ENCODE measurements at places on chromosomes 3 and 15.

DNA sequence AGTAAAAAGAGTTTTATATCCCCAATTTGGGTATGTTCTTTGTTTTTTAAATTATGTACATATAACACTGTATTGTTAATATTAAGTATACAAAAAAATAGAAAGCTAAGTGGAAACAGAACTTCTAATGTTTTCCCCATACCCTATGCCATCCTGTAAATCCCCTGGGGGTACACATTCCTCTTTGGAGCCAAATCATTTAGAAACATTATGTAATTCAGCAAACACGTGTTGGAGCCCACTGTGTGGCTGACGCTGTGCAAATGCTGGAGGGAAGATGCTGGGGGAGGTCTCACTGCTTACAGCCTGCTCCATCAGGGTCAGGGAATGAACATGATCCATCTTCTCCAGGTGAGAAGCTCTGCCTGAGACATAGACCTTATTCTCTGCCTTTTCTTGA lies 52.8 kb downstream of the CRTC3 start:
- peak; percentile 15 for DNase-seq

GRCh38 chr3:39347586-39347876 lies 18.0 kb downstream of the CCR8 start:
- DNase-seq: no peak

- DNase-seq: no peak
Measured at GRCh38 chr3:79724206-79724605, 43.6 kb downstream of the ROBO1 start.

GRCh38 chr3:54873059-54874010 lies 54.5 kb downstream of the LRTM1 start:
- no peak for DNase-seq

DNA sequence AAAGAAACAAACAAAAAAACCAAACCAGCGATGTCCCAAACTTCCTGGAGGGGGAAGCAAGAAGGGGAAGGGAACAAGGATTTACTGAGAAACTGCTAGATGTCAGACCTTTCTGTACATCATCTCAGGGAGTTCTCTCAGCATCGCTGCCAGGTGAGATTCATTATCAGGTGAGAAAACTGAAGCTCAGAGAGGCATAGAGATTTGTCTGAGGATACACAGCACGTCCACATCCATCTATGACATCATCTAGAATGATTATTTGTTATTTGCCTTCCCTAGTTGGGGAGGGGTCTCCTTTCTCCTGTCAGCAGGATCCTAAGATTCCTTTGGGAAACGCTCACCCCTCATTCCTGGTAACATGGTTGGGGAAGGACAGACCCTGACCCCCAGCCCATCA lies 57.1 kb upstream of the LINGO1 start:
- no peak for DNase-seq

DNA sequence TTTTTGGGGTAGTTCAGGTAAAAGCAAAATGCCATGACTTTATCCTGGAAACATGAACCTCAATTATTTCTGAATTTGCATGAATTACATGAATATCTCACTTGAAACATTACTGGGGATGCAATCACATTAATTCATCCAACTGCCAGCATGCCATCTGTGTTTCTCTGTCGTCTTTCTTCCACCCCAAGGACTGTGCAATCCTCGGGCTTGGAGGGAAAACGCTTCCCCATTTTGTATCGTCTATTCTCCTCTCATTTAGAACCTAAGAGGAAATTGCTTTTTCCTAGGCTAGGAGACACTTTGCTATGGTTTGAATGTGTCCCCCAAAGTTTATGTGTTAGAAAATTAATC lies 109.4 kb downstream of the SQOR start:
- DNase-seq: no peak

GRCh38 chr3:127455541-127456450 lies 134.7 kb downstream of the TPRA1 start:
- peak; percentile 86 for DNase-seq

DNA sequence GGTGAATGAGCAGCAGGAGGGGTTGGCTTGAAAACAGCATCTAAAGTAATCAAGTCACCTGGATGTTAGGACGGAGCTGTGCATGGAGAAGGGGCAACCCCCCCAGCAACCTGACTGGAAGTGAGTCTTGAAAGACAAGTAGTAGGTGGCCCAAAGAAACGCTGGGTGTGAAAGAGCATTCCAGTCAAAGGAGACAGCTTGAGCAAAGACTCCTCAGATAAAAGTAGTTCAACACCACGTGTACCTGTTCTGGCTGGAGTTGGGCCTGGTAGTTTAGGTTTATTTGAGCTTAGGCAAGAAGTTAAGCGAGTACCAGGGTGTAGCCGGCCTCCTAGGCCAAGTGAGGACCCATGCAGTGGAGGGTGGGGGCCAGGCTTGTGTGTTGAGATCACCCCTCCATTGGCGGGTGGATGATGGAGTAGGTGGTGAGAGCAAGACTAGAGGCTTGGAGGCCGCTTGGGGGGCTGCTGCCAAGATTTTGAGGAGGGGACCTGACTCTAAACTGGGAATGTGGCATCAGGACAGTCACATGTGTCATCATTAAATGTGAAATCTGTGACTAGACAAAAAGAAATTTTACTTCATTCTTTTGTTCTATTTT lies 61.3 kb downstream of the ABHD2 start:
- no peak for DNase-seq

Data from adipocyte (in vitro differentiated cells).